ENCODE measurements at places on chromosomes 4 and X. TPM values are rescaled to one million over a fixed set of nuclear protein-coding genes. Genes with fewer than 3 reads are reported as not detected.
A peak's percentile ranks its signal among the peaks of the same experiment; 100 is the strongest.

Gene MSANTD1
- total RNA-seq: 0.83 TPM

Gene MFAP3L
- total RNA-seq: 2.1 TPM

DNA sequence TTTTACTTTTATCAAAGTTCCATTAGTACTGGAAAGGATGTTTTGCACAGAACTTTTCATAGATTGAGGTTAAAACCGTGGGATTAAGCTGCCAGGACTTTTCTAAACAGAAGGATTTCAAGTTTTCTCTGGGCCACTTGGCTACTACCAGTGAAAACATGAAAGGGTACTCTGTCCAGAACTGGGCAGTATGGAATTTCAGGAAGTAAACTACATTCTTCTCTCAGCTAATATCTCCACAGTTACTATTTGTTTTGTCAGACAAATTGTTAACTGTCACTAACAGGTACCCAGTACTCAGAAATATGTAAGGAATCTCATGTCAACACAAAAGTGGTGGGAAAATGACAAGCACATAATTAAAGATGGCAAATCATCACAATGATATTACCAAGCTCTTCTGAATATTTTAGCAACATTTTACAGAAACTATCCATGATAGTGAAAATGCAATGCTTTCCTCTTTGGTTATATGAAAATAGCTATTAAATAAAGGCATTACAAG lies 454.4 kb downstream of the C4orf33 start:
- DNase-seq: no peak

Gene F8A3
- 5.6 TPM for total RNA-seq

GRCh38 chrX:153469811-153470410 lies 465 bp downstream of the HAUS7 start:
- no peak for DNase-seq

Gene NSUN7
- total RNA-seq: 2.4 TPM

GRCh38 chr4:139015269-139015947 lies at the start of gene NOCT:
Gene NOCT, plus strand, starts transcription at chr4:139015781. Its CDS starts 201 bp downstream, at chr4:139015982.
- DNase-seq: peak; percentile 96

Gene ARSJ
- total RNA-seq: 61.7 TPM

DNA sequence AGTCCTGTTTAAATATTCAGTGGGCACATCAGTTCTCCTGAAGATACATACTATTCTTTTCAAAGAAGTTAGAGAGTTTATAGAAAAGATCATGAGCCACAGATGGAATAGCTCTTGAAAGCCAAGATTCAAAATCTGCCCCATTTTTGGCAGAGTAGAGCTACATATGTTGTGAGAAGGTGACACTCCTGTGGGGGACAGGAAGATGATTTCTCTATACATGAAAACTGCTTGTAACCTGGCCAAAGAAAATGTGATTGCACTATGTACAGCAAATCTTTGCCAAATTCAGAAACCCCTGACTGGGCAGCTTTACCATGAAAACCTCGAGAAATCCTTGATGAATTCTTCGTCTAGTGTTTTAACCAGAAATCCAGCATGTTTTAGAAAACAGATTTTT lies 44.9 kb downstream of the GPM6A start:
- no peak for DNase-seq

Gene RAB9B
- 2.0 TPM for total RNA-seq

GRCh38 chr4:128309585-128309984 lies 22.0 kb upstream of the PGRMC2 start:
- DNase-seq: no peak

- DNase-seq: no peak
Observed at GRCh38 chr4:154779362-154779947, 1.6 kb upstream of the RBM46 start.

DNA sequence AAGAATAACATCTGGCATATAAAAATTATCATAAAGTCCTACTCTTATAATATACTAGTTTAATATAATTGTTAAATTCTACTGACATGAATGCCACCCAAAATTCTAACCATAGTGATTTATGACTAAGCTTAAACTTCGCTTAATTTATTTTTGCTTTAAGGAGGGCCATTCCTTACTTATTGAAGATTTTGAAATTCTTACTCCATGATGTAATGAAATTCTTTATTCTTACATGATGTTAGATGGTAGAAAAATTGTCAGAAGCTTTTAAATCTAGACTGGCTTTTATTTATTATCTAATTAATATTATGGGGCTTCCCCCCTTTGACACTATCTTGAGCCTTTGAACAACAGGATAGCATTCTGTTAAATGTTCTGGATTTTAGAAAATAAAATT lies 19.5 kb upstream of the SUPT20HL2 start:
- no peak for DNase-seq

Gene PRDM8
- 0.10 TPM for total RNA-seq

DNA sequence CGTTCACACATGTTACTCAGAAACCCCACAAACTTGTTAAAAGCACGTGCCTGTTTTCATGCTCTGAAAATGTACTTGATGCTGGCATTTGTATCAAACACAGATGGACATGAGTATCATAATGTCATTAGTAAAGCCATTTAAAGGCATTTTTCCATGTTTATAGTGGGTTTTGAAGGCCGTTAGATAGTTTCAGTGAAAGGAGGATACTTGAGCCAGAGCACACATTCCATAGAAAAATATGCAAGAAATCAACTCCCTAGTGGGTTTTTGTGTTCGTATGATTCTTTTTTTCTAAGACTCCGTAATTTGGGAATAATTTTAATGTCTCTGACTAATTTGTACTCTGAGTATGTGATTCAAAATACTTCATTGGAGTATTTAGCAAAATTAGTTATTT lies 216.2 kb upstream of the BMP3 start:
- no peak for DNase-seq
